Tibial artery (tissue), 4 donors: ENCODE measurements at places on chromosomes 4 and X.

DNA sequence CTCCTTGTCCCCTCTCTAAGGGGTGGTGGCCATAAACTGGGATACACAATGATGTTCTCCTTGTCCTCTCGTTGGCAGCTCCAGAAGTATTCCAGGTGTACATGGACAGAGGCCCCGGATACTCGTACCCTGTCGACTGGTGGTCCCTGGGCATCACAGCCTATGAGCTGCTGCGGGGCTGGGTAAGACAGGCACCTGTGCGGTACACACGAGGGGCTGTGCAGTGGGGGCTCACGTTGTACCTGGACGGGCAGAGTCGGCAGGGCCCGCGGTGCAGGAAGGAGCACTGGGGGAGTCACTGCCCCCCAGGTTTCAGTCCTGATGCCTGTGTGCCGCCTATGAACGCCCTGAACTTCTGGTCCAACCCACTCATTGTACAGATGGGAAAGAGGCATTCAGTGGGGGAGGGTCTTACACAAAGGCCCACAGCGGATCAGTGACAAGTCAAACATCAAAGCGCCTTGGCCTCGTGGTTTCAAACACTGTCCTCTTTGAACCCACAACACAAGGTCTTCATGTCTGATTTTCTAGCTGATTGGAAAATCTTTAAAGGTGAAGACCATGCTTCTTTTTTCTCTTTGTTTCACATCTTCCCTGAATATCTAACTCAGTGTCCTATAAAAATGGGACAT, 261.6 kb downstream of the EVC2 start:
- peak; percentile 35 for DNase-seq

DNA sequence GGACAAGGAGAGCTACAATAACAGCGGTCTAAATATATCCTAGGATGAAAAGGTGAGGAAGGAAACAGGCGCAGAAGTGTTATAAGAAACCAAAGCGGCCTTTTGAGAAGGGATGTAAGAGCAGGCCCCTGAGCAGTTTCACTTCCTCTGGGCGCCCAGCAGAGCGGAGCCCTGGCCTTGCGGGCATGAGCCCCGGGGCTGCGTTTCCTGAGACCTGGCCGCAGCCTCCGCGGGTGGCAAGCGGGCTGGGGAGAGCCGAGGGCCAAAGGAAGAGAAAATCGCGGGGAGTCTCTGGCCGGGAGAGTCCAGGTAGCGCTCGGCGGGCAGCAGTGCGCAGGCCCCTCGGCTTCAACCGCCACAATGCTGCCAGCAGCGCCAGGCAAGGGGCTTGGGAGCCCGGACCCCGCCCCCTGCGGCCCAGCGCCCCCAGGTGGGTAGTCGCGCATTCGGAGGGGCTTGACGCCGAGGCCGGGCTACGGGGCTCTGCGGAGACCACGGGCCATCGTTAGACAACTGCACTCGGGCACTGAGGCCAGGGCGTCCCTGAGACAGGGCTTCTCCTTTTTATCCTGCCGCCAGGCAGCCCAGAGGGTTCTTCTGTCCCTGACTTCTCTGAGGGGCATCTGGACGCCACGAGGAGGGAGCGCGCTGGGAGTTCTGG, at the start of gene BANK1:
Gene BANK1 (plus strand): TSS at position 210 of the 661 bp plus-strand sequence. CDS start 151 bp downstream, at position 361.
- DNase-seq: peak; percentile 38

GRCh38 chr4:99634742-99635360, 22.8 kb downstream of the C4orf54 start:
- no peak for DNase-seq

DNA sequence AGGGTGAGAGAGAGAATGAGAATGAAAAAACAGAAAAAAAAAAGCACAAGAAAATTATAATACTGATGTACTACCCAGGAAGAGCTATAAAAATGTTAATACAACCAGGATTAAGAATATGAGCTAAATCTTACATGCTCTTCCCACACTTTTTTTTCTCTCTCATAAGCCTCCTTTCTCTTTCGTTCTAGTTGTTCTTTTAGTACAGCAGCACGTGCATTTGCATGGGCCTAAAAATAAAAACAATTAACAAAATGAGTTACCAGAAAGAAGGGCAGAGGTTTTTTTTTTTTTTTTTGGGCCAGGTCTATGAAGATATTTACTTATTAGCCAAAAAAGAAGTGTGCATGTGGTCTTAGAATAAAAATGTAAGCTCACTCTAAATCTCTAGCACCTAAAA, 105.5 kb downstream of the NEK1 start:
- no peak for DNase-seq

GRCh38 chr4:173191623-173192041, 23.0 kb downstream of the GALNT7 start:
- DNase-seq: no peak

DNA sequence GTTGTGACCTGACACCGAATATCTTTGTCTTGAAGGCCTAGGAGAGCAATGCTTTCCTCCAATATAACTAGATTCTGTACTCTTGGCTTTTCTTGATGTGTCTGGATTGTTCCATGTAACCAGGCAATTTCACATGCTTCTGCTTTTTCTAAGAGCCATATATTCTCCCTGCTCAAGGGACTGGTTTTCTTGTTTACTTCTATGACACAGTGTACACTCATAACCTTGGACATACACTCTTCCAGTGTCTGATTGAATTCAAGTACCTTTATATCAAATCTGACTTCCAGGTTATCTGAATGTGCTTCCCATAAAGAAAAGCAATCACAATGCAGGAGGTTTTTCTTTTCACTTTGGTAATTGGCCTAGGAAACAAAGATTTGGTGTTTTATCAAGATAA, 17.4 kb upstream of the EIF4E start:
- DNase-seq: no peak

DNA sequence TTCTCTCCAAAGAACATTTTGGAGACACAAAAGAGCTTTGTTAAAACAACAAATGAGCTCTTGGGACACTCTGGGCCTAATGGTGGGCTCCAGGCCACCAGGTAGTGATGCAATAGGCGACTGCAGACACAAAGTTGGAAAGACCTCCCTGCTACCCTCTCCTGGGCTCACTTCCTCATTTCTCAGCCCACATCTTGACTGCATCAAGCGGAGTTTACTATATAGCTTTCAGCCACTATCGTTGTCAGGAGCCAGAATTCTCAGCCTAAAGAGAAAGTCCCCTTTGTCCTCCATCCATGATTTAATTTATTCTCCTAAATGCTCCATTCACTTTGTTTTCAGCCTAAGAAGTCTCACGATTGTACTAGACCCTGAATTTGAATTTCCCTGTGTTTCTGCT, 114.9 kb downstream of the EFHC2 start:
- no peak for DNase-seq

- DNase-seq: no peak
Measured at GRCh38 chrX:153477901-153478300, 7.5 kb upstream of the HAUS7 start.

DNA sequence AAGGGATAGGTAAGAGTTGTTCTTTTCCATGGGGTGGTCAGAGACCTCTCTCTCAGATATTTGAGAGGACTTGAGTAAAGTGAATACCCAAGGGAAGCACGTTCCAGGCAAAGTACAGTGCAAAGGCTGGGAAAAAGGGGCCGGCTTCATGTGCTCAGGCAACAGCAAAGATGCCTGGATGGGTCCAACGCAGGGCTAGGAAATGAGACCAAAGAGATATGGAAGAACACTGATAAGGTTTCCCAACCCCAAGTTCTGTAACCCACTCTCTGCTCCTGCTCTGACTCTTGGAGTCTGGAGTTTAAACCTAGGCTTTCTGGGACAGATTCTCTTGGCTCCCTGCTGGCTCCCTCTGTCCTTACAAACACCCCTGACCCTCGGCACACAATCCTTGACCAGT, 36.2 kb upstream of the PROM1 start:
- DNase-seq: no peak

- DNase-seq: no peak
Measured at GRCh38 chr4:98610926-98611676, 47.3 kb downstream of the TSPAN5 start.

- DNase-seq: no peak
Measured at GRCh38 chr4:172657081-172657480, 511.5 kb upstream of the GALNT7 start.

DNA sequence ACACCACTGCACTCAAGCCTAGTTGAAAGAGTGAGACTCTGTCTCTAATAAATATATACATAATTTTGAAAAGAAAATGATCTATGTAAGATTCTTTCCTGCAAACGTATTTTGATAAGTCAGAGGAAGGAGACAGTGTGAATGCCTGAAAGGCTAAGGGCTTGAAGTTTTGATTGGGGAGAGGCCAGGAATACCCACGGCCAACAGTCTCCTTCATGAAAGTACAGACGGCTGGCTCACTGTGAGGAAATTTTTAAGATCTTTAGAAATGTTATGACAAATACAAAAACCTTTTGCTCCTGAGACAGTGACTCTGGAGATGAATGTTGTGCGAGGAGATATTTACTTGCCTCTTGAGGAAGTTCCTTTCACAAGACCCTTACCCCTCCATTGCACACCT, 111.4 kb upstream of the KLHL13 start:
- no peak for DNase-seq

DNA sequence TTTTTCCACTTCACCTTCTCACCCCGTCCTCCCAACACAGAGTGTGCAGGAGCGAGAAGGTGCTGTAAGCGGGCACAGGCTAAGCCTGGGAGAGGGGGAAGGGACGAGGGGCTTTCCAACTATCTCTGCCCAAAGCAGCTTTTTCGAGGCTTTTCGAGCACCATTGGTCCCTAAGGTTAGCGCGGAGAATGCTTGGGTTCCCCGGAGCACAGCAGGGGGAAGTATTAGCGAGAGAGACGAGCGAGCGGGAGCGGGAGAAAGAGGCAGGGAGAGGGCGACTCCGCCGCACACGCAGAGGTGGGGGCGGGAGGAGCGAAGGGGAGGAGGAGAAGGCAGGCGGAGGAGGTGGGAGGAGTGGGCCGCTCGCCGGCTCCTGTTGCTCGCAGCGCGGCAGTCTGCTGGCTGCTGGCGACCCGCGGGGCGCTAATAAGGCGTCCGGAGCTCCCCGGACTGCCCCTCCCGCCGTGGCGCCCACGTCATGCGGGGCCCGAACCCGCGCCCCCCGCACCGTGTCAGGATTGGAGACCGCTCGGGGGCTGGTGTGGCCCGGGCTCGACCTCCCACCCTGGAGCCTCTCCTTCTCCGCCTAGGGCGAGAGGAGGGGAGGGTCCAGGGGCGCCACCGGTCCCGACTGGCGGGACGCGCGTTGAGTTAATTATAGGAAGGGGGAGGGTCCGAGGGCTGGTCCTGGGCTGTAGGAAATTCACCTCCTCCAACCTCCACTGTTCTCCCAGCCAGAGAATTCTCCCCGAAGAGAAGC, at the start of gene ADAMTS3:
Gene ADAMTS3 (minus strand): TSS at position 263 of the 760 bp plus-strand sequence. CDS start 459 bp downstream, outside the sequence.
- peak; percentile 70 for DNase-seq

DNA sequence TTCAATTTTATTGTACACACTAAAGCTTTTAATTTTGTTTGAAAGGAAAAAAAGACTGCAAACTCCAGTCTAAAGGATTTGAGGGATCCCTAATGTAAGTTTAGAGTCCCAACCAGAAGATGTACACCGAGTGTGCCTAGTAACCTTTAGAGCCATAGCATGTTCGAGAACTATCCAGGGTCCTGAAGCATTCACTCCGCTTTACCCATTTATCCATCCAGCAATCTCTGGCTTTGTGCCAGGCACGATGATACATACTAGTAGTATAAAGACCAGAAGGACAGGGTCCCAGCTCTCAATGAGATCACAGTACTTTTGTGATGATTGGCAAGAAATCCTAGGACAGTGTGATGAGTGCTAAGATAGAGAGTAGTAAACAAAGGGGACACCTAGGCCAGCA, 168.7 kb downstream of the STK32B start:
- no peak for DNase-seq

DNA sequence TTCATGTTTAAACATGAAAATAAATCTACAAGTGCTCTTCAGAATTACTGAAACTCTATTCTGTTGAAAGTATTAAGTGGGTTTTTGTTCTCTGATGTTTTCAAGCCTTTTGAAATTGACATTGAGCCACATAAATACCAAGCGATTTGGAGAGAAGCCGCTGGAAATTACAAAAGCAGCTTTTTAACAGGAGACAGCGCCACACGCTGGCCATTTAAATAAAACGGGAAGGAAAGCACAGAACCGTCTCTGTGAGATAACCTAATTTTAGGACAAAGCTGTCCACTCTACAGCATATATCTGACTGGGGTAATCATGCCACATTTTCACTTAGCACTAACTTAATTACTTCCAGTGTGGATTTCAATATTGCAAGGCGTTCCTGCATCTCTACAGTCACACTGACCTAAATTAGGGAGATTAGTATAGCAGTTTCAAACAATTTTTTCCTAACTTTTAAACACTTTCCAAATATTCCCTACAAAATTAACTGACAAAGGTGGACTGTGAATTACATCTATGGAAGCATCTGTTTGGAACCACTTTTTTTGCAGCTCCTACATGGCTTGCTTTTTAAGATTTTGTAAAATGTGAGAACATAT, 6.8 kb upstream of the ANOS1 start:
- no peak for DNase-seq

GRCh38 chrX:67780694-67781109, 236.9 kb downstream of the AR start:
- DNase-seq: peak; percentile 88

GRCh38 chr4:56844802-56845580, 23.5 kb upstream of the SPINK2 start:
- DNase-seq: no peak

DNA sequence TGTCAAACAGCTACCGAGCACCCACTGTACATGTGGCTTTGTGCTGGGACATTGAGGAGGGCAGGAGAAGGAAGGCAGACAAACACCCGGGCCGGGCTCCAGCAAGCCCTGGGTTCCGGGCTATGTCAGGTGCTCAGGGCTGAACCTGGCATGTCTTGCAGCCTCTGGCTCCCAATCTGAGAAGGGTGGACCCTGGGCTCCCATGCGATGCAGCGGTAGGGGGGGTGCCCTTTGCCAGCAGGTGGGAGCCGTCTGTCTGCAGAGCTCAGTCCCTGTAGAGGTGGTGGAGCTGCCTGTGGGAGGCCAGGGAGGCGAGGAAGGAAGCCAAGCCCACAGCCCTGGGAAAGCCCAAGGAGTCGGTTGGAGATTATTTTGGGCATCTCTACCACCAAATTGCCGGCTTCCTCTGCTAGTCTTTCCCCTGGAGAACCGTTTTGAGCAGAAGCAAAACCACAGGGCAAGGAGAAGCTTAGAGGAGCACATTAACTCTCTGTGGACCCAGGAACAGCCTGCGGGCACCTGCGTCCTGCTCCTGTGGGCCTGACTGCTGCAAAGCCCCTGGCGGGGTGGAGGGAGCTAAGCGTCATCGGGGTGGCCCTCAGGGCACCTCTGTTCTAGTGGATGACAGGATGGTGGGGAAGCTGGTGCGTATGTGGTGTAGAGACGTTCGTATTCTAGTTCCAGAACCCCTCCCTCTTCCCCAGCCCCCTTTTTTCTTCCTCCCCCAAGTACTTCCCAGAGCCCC, 10.3 kb downstream of the CPZ start:
- no peak for DNase-seq

DNA sequence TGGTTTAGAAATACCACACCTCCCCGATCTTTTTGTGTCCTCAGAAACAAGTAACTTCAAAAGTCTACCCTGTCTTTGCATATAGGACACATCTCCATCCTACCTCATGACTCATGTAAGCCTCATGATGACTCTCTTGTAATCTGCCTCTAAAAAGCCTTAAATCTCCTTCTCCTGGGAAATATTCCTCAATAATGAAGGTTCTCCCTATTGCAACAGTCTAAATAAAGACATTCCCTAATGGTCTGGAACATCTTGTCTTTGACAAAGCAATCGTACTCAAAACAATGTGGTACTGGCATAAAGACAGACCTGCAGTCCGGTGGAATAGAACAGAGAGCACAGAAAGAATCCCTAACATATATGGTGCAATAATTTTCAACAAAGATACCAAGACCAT, 257.7 kb downstream of the OPHN1 start:
- no peak for DNase-seq

GRCh38 chr4:63799166-63799565, 610.1 kb downstream of the TECRL start:
- no peak for DNase-seq
